Non-pigmented ciliary epithelial cell (primary cell): ENCODE measurements at places on chromosomes 5 and 9.

DNA sequence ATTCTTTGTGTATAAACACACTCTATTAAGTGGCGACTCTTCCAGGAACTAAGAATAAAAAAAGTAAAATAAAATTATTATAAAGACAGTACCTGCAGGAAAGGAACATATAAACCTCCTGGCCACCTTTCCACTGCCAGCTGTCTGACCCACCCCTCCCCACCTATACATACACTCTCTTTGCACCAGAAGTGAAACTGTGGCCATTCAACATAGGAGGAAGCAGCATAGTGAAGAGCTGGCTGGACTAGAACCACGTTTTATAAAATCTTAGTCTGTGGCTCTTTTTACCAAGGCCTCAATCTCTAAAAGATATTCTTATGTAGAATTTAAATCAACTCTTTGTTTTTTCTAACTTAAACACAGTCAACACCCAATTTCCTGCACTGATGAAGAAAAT, 289.6 kb downstream of the GABRB2 start:
- DNase-seq: no peak

DNA sequence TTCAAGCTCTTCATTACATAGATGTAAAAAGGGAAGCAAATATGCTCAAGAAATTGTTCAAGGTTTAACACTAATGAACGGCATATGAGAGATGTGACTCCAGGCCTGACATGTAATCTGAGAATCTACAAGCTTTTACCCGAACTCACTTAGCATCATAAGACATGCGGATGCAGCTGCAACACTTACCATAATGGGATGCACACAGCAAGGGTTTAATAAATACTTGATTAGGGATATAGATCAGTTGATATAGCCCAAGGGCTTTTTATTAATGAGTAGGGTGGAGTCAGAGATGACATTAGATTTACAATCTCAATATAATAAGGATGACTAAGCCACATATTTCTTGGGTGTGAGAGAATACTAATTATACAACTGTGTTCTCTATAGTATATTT, 2215.5 kb downstream of the MAT2B start:
- no peak for DNase-seq

GRCh38 chr9:37986771-37987258, 82.2 kb downstream of the SHB start:
- DNase-seq: no peak

DNA sequence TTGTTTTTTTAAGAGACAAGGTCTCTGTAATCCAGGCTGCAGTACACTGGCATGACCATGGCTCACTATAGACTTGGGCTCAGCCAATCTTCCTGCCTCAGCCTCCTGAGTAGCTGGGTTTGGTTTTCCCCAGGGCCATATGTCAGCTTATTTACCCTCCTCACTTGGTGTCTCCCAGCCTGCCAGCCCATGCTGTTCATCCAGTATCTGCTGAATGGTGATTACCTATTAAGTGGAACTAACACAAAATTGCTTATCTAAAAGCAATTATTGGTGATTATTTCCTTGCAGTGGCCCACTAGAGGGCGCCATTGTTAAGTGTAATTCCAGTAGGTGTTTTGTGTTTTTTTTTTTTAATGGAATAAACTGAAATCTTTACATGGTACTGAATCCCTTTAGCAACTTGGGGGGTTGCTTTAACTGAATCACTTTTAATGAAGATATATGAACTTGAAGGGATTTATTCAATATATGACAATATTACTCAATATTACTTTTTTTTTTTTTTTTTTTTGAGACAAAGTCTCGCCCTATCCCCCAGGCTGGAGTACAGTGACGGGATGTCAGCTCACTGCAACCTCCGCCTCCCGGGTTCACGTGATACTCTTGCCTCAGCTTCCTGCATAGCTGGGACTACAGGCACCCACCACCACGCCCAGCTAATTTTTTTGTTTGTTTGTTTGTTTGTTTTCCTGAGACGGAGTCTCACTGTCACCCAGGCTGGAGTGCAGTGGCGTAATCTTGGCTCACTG, 13.8 kb downstream of the EXOSC2 start:
- no peak for DNase-seq

GRCh38 chr5:125129151-125129806, 382.8 kb upstream of the ZNF608 start:
- DNase-seq: no peak
